ENCODE measurements at places on chromosomes 6 and 20.

DNA sequence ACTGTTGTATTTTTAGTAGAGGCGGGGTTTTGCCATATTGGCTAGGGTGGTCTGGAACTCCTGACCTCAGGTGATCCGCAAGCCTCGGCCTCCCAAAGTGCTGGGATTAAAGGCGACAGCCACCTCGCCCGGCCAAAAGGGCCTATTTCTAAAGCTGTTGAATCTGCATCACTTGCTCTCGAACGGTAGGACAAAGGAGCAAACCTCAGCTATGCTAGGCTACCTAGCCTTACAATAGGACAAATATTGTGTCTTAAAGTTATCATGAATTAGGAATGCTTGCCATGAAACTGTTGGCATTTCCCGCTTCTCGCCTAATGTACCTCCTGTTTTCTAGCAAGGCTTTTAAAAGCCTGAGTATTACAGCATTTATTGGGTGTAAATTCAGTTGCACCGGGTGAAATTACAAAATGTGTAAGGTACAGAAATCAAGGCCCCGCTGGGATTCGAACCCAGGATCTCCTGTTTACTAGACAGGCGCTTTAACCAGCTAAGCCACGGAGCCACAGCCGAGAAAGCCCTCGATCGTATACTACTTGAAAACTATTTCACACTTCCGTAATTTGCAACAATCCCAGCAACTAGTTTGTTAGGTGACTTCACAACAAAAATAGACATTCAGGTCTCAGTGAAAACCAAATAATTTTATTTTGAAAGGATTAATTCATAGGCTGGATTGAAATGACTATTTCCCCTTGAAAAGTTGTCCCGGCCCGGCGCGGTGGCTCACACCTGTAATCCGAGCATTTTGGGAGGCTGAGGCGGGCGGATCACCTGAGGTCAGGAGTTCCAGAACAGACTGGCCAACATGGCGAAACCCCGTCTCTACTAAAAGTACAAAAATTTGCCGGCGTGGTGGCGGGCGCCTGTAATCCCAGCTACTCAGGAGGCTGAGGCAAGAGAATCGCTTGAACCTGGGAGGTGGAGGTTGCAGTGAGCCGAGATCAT is 211.6 kb upstream of the ZNF184 start:
- no peak for DNase-seq

DNA sequence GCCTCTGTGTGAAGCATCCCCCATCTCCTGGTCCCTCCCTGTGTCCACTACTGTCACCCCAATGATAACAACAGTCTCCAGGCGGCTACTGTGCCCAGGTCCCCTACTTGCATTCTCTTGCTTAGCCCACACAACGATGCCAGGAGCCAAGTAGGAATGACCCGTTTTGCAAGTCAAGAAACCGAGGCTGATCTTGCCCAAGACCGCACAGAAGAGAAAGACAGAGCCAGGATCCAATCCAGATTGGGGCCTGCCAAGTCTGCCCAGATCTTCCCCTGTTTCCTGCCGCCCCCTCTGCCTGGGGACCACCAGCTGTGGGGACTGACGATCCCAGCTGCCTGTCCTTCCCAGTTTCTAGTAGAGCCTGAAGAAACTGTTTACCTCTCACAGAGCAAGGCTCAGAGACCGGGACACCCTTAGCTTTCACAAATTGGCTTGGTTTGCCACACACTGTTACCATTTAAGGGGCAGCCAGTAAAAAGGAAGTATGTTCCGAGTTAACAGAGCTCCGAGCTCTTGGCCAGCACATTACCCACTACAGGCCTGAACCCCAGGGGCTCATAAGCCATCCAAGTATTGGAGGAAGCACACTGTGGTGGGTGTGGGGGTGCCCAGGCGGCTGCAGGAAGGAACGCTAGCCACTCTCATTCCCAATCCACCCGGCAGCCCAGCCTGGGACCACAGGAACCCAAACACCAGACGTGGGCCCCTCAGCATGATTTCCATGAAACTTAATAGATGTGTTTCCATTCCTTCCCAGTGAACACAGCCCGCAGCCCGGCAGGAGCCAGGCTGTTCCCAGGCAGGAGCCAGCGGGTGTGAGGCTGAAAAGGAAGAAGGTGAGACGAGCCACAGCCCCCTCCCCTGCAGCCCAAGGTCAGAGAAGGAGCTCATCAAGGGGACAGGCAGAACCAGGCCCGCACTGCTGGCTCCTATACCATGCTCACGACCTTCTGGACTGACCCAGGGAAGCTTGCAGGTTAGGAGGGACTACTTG is 7.9 kb downstream of the KIAA1755 start:
- DNase-seq = peak; percentile 73

- DNase-seq = peak; percentile 56
These were observed 16.4 kb upstream of the BMP7 start for GRCh38 chr20:57282670-57283361.

GRCh38 chr6:152098683-152099082 is 291.2 kb downstream of the ESR1 start:
- DNase-seq = no peak

DNA sequence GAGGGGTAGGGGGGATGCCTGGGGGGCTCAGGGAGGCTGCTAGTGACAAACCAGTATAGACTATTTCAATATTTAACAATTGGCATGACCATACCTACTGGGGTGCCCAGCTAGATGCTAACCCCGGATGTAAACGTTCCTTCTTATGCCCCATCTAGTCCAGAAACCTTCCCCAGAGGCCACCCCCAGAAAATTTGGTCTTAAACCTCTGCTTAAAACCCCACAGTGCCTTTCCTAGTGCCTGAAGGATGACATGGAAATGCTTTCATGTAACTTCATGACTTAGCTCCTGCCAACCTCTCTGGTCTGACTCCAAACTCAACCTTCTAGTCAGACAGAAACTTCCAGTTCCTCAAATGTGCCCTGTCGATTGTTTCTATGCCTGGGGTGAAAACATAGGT is 52.0 kb downstream of the JPH2 start:
- no peak for DNase-seq

DNA sequence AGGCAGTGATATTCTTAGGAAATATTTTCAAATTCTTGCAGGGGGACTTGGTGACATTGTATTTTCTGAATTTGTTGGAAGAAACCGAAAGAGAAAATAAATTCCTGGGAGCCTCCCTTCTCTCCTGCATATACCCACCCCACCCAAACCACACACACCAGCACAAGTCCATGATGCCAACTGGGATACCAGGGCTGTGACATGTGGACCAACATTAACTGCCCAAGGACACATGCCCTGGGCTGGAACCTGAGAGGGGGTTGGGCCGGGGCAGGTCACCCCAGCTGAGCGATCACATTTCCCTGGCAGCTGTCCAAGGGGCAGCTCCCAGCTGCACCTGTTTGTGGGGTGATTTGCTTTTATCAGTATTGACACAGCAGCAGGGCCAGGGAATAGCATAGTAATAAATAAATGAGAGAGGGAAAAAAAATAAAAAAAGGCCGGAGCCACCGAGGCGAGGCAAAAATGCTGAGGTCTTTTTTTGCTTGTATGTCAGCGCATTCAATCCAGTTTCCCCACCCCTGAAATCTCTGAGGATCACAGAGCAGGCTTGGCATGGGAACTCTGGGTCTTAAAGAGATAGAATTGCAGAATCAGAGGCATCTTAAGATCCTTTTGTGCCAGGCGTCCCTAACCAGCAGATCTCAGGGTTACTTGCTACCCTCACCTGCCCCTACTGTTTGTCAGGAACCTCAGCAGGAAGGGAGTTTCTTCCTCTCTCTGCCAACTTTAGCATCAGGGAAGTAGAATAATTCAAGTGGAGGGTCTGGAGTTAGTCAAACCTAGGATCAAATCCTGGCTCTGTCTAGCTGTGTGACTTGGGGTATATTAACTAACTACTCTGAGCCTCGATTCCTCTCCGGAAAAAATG is 66.5 kb upstream of the PIM1 start:
- peak; percentile 68 for DNase-seq

GRCh38 chr20:4853004-4853403 is 131.3 kb downstream of the PRND start:
- no peak for DNase-seq

GRCh38 chr6:81063891-81064290 is 688.6 kb downstream of the TENT5A start:
- DNase-seq = no peak

DNA sequence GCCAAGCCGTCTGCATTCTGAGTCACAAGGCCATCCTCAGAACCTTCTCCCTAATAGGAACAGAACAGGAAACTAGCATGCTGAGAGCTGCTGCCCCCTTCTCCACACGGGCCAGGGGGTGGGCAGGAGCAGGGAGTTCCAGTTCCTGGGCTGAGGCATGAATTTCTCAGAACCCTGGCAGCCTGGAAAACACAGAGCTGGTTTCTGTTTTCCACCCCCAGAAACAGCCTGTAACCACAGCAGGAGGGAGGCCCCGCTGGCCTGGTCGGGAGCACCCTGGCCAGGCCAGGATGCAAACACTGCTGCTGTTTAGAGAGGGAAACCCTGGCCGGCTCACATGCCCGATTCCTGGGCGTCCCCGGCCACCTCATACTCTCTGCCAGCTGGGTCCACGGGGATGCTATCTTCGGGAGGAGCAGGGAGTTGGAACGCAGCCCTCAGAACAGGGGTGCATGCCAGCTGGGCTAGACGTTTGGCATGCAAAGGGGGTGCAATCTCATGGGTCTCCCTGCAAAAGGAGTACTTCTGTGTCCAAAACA is 130.1 kb downstream of the NFATC2 start:
- DNase-seq = peak; percentile 72

GRCh38 chr6:150494241-150494640 is 105.4 kb upstream of the PLEKHG1 start:
- peak; percentile 72 for DNase-seq

DNA sequence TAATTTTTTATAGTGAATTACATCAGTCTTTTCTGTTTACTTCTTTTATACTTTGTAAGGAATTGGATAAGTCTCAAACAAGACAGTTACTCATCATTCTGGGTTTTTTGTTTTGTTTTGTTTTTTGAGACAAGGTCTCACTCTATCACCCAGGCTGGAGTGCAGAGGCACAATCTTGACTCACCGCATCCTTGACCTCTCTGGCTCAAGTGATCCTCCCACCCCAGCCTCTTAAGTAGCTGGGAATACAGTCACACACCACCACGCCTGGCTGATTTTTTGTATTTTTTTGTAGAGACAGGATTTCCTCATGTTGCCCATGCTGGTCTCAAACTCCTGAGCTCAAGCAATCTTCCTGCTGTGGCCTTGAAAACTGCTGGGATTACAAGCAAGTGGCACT is 524.3 kb downstream of the EYS start:
- DNase-seq = no peak

- no peak for DNase-seq
These were observed 4.8 kb downstream of the CST3 start for GRCh38 chr20:23632711-23633573.

DNA sequence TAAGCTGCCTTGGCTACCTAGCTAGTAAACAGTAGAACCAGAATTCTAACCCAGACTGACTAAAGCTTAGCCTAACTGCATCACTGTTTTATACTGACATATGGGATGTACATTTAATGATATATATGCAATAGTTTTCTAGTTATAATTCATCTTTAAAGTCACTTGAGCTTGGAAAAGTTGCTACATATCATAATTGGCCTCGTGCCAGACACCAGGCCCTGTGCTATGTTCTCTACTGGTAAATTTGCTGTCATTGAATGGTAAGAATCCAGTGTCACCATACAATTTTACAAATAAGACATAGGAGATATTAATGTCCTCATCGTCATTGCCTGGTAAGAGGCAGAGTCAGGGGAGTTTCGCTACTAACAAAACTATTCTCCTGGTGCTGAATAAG is 396.8 kb downstream of the CDKAL1 start:
- no peak for DNase-seq

DNA sequence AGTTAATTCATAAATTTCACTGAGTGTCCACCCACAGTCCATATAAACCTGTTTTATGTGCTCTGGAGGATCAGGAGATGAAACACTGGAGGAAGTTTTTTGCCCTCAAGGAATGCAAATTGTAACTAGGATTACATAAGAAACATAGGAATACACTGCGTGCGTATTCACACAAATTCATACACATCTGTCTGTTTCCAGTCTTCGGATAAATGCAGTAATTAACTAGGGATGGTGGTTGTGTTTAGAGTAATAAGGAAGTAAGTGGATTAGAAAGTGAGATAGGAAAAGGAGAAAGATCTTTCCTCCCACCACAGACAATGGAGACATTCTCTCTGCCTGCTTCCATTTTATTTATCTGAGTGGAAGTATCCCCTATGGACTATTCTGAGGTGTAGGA is 35.7 kb upstream of the POPDC3 start:
- no peak for DNase-seq

DNA sequence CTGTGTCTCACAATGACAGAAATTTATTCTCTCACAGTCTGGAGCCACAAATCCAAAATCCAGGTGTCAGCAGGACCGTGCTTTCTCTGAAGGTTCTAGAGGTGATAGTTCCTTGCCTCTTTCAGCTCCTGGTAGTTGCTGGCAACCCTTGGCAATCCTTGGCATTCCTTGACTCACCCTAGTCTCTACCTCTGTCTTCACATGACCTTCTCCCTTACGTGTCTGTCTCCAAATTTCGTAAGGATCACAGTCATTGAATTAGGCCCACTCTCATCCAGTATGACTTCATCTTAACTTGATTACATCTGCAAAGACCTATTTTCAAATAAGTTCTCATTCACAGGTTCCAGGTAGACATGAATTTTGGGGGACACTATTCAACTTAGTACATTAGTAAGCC is 143.1 kb downstream of the CEP57L1 start:
- DNase-seq = no peak

DNA sequence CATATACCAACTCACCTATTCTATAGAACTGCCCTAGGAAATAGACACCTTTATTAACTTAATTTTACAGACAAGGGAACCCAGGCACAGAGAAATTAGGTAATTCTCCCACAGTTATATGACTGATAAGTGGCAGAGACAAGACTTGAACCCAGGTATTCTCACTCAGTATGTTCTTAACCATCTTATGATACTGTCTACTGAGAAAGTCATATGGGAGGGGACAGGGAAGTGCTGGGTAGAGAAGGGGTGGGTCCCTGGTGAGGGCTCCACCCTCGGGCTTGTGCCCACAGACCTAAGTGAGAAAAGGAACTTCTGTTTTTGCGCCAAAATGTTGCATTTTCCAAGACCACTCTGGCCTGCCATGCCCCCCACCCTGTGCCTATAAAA is 123.5 kb downstream of the RNF144B start:
- DNase-seq = no peak

GRCh38 chr6:88567696-88568095 is 395.7 kb downstream of the RNGTT start:
- no peak for DNase-seq

- DNase-seq = no peak
These were observed 13.5 kb downstream of the EIF2S2 start for GRCh38 chr20:34098570-34098969.

DNA sequence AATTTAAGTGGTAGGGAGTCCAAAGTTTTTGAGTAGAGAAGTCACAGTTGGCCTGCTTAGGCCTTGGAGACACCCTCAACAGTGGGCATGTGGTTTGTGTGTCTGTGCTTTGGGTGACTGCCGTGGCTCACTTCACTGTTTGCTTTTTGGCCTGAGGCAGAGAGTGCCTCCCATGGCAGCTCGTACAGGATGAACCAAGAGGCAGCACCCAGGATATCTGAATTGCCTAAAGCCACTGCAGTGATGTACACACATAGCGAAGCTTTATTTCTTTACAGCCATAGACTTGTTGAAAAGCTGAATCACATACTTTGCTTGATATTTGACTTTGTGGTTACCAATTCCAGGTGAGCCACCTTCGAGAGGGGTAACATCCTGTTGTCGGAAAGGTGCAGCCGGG is 21.6 kb downstream of the RREB1 start:
- no peak for DNase-seq
